ENCODE measurements at places on chromosomes 11 and 22.

DNA sequence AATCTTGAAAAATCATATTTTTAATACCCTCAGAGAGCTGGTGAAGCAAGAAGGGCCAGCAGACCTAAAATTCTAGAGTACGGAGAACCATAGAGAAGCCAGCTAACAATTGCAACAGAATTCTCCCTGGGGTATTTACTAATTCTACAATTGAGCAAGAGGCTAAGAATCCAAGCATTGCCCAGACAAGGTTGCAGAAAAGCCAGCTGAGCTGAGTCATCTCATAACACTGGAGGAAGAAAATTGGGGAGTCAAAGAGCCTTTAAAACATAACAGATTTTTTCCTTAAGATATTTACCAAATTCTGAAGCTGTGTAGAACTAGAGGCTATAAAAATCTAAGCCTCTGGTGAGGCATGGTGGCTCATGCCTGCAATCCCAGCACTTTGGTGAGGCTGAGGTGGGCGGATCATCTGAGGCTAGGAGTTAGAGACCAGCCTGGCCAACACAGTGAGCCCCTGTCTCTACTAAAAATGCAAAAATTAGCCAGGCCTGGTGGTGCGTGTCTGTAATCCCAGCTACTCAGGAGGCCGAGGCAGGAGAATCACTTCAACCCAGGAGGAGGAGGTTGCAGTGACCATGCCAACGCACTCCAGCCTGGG is 13.6 kb upstream of the TMEM216 start:
- no peak for DNase-seq

DNA sequence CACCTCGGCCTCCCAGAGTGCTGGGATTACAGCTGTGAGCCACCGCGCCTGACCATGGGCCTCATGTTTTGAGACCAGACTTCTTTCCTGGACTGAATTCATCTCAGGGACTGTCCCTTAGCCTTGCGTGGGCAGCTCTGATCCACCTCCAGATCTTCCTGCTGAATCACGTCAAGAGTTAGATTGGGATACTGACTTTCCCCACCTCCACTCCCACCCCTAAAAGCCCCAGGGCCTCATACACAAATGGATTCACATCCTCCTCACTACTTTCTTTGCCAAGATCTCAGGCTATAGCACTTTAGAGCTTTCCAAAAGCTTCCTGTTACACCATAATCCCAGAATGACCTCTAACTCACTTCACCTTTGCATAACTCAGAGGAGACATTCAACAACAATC is 12.1 kb downstream of the CCDC87 start:
- DNase-seq, result no peak

GRCh38 chr11:66849501-66850234 is 6.4 kb downstream of the RCE1 start:
- DNase-seq, result no peak

DNA sequence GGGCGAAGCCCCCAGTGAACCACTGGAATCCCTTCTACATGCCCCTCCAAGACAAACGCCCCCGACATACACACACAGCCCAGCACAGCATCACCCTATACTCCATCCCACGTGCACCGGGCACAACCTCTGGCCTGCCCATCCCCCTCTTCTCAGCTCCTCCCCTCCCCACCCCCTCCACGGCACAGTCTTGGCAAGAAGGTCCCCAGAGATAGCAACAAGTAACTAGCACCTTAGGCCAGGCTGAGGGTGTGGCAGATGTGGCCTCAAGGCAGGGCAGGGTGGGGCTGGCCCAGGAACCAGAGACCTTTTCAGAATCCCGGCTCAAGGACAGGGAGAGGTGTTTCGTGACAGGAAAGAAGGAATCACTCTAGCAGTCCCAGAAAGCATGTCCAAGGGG is 54.3 kb downstream of the CYTH4 start:
- no peak for DNase-seq

DNA sequence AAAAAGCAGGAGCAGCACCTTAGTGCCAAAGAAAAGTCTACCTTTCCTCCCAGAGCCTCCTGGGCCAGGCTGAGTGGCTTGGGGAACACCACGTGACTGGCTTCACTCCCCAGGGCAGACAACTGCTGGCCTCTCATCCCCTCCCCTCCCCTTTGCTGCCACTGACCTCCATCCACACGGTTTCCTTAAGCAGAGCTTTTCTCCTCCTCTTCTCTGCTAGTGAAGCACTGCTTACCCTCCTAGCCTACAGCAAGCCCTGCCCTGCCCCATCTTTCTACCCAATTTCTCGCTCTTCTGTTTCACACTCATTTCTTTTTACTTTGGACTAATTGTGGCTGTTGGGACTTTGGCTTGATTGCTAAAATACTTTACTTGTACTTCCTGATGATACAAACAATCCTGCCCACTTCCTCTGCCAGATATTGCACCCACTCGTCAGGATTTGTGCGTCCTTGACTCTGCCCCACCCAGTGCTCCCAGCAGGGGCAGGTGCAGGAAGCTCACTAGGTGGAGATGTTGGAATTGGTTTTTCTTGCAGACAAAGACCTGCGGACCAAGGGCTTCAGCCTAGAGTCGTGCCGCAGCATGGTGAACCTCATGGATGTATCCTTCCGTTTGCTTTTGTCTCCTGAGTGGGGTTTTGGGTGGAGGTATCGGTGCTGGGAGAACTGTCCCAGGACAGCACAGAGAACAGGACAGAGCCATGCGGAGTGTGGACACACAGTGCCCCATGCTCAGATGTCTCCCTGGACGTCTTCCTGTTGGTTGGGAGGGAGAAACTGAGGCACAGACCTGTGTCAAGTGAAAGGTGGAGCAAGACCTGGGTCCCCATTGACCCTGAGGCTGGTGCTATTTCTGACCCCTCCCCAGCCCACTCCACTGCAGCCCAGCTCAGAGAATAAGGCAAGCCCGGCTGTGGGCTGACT is 27.3 kb downstream of the CAPN1 start:
- DNase-seq, result no peak

- DNase-seq, result no peak
Measured at GRCh38 chr11:102192349-102193066, 82.3 kb downstream of the YAP1 start.

DNA sequence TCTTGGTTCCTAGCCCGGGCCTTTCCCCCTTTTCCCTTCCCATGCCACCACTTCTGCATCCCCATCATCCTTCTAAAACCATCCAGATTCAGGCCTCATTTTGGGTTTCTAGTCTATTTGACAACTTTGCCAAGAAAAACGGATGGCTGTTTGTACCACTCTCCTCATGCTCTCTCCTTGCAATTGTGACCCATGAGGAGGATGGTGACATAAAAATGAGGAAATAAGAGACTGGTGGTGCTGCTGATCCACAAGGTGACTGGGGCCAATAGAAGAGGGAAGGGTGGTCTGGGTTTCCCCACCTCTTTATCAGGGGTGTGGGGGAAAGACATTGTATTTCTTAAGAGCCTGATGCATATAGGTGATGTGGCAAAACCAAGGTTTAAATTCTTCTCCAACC is 1.0 kb downstream of the MS4A4A start:
- no peak for DNase-seq

DNA sequence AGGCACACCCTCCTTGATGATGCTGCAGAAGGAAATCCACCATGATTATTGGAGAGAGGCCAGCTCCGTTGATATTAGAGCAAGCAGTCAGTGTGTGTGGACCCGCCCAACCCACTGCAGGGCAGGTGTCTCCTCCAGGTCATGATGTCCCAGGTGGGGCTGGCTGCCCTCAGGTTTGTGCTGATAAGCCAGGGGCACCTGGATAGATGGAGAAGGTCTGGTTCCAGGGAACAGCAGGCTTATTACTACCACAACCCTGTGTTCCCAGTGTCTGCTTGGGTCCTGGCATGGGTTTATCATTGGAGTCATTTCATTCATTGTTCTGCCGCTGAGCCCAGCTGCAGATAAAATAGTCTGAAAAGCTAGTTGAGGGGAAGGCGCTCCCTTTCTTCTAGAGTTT is 181.1 kb upstream of the NECTIN1 start:
- DNase-seq, result peak; percentile 82

GRCh38 chr11:131637469-131638175 is 267.2 kb downstream of the NTM start:
- no peak for DNase-seq

DNA sequence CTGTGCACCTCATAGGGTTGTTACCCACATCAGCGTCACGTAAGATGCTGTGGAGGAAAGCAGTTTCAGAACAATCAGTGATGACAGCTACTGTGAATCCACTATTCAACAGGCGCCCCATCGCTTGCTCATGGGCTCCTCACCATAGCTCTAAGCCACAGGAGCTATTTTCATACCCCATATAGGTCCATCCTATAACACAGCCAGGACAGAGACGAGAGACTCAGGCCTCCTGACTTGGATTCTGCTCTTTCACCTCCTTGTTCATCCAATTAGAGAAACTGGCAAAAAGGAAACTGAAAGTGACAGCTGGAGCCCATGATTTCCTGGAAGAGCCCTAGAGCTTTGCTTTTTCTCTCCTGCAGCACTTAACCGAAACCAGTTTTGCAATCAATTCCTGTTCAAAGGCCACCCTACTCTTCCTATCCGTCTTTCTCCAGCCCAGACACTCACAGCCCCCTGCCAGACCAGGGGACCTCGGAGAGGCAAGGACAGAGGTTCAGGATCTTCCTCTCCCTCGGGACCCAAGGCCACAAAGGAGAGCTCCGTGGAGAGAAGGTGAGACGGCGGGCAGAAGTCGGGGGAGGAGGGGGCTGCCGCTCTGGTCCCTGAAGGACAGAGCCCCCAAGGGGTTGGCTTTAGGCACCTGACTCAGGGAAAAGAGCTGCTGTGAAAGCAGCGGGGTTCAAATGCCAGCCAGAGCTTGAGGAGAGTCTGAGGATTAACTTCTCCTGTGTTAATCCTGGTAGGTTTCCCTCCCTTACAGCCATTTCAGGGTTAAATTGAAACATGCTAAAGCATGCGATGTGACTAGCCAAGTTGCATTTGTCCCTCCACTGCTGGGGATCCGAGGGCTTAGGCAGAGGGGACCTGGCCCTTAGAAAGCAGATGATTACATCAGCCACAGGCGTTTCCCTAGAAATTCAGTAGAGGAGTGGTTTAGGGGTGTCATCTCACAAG is at the start of gene APOL6:
TSS of gene APOL6 (plus strand) at position 381 of the 960 bp plus-strand sequence. CDS start 7,980 bp downstream, outside the sequence.
- peak; percentile 57 for DNase-seq

DNA sequence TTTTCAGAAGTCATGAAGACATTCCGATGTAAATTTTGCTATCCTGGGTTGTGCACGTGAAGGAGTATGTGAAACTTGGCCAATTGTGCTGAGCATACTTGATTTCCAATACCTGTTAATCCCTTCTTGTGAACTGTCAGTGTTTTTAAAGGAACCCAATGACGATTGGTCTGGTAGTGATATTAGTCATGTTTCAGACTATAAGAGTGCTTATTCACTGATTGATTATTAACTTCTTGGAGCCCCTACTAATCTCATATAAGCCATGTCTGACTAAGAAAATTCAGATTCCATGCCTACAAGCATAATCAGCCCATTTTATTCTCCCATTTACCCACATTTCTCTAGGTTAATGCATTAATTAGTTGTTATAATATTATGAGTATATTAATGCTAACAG is 330.8 kb upstream of the MTNR1B start:
- DNase-seq, result no peak

DNA sequence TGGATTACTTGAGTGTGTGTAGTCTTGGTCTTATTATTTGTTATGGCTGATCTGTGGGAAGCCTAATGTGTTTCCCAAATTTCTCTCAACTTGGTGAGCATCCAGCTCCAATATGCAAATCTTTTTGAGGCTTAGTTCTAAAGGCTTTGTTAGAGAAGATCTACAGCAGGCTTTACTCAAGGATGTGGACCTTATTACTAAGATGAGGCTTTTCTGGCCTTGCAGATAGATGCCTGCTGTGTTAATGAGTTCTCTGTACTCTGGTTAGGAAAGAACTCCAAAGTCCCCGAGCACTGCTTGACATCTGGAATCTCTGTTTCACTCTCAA is 24.1 kb downstream of the MYEOV start:
- no peak for DNase-seq

GRCh38 chr11:65474864-65475263 is 24.0 kb upstream of the MALAT1 start:
- no peak for DNase-seq

DNA sequence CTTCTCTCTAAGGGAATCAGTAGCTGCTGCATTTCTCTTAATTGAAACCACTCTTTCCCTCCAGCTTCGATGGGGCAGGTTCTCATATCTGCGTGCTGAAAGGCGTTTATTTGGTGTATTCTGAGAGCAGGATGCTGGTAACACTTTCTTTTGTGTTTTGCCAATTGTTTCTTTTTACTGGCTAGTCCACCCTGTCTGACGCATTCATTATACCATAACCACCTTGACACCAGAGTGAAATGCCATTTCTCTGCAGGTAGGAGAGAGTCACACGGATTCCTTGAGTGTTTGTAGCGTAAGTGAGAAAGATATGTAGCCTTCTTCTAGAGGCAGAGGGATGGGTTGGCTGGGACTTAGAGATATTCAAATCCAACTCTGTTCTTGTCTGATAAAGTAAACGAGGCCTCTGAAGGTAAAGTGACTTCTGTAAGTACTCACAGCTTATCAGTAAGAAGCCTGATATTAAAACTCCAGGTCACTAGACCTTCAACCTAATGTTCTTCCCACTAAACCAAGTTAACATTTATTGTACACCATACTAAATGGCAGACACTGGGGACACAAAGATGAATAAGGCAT is 21.4 kb downstream of the CD44 start:
- DNase-seq, result no peak

DNA sequence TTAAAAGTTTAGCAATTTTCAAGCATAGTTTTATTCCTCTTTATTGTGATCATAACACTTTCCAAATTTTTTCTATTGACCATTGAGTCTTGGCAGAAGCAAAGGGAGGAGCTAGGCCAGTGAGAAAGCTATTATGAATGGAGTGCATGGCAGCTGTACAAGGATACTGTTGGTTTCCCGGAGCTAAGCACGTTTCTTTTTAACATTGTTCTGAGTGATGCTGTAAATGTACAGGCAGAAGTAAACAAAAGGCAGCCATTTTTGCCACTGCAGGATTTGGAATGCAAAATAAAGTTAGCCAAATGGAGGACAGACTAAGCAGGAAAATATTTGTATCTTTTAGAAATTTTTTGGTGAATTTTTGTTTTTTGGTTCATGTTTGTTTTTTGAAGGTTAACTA is 16.2 kb downstream of the CBL start:
- DNase-seq, result peak; percentile 60

DNA sequence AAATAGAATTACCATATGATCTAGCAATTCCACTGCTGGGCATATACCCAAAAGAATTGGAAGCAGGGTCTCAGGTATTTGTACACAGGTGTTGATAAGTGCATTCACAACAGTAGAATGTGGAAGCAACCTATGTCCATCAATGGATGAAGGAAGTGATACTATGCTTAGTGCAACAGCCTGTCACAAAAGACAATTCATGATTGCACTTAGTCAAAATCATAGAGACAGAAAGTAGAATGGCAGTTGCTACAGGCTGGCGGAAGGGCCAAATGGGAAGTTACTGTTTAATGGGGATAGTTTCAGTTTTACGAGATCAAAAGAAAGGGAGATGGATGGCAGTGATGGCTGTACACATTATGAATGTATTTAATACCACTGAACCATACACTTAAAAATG is 42.0 kb downstream of the SGSM3 start:
- DNase-seq, result peak; percentile 17

DNA sequence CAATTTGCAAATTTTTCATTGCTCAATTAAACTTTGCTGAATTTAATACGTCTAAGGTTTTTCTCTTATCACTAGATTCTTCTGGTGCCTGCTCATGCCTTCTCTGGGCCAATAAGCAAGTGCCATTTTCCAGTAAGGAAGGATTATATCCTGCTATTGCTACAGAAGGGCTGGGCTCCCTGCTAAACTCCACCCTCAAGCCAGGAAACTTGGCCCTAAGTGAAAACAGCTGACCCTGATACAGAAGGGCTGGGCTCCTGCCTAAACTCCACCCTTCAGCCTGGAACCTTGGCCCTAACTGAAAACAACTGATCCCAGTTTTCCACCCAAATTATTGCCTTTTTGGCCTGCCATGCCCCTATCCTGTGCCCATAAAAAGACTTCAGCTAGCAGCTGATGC is 385.3 kb downstream of the DYNC2H1 start:
- no peak for DNase-seq

GRCh38 chr11:133011604-133012003 is 520.7 kb downstream of the OPCML start:
- no peak for DNase-seq

Measured in globus pallidus (tissue), 1 donor.